ENCODE measurements at places on chromosomes 6 and 20.

GRCh38 chr6:167750956-167751358 is 75.8 kb upstream of the AFDN start:
- no peak for DNase-seq

- no peak for DNase-seq
Observed at GRCh38 chr6:148885136-148885865, 138.5 kb downstream of the UST start.

DNA sequence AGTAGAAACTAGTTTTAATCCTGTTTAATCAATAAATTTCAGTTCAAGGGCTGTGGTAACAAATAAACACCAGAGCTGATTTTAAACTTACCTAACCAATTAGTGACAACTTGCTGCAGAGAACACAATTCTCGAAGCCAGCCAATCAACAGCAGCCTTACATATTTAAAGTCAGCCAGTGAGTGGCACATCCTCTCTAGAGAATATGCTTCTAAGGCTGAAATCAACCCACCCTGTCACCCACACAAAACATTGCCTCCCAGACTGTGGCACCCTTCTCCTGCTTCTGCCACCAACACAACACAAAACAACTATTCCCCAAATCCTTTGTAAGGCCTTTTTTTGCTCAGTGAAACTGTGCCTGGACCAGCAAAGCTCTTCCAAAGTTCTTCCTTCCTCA is 306.0 kb downstream of the EYA4 start:
- DNase-seq = no peak

GRCh38 chr6:10359581-10359980 is 55.3 kb downstream of the TFAP2A start:
- no peak for DNase-seq

- DNase-seq = no peak
Observed at GRCh38 chr6:106377061-106377540, 16.6 kb downstream of the CRYBG1 start.
